Hepatic stellate cell (primary cell): ENCODE measurements at places on chromosomes 16 and 17.

DNA sequence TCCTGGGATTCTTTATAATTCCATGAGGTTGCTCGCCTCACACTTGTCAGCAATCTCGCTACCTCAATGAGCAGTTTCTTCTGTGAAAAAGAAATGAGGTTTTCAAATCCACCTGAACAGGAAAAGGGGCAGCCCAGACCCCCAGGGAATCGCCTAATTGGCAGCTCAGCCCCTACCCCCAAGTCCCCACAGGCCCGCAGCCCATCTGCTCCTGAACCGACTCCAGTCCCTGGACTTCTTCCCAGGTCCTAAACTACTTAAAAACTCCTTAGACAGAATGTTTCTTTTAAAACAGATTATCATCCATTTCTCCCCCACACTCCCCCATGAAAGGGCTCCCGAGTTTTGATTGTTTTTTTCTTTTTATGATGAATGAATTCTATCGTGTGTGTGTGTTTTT lies 89.8 kb downstream of the PMP22 start:
- DNase-seq: no peak

- DNase-seq: no peak
Measured at GRCh38 chr16:4244254-4245076, 2.6 kb upstream of the SRL start.

DNA sequence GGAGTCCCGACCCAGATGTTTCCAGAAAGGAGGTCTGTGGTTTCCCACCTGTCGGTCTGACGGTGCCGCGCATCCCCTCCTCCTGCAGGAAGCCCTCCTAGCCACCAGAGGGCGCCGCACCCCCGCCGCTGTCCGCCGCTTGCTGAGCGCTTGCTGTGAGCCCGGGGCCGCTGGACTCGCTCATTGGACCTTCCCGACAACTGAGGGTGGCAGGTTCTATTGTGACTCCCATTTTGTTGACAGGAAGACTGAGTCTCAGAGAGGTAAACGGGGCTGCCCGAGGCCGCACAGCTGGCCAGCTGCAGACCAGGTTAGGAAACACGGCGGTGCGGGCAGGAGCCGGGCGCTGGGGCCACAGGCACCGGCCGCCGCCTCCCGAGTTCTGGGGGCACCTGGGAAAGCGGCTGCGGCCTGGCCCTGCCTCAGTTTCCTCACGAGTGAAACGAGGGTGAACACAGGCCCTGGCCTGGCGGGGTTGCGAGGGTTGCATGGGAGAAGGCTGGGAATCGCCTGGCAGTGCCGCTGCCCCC lies 191.1 kb upstream of the CIBAR2 start:
- peak; percentile 81 for DNase-seq

DNA sequence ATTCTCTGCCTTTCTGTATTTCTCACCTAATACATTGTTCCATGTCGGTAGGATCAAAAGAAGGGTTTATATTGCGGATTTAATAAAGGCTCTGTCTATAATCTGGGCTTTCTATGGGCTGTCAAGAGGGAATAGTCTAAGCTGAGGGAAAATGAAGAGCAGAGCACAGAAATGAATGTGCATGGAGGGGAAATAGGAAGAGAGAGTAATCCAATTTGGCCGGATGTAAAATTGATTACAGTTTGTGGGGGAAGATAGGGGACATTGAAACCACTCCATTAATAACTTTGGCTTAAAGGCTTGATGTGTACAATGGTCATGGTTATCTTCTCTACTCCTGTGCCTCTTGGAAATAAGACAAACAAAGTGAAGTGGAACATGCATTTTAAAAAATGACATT lies 334.2 kb upstream of the CDH8 start:
- DNase-seq: no peak

GRCh38 chr17:51441431-51441830 lies 181.1 kb downstream of the UTP18 start:
- no peak for DNase-seq

GRCh38 chr16:55502801-55503366 lies 6.0 kb upstream of the LPCAT2 start:
- peak; percentile 68 for DNase-seq

GRCh38 chr17:58289869-58290268 lies 9.1 kb upstream of the MPO start:
- no peak for DNase-seq

DNA sequence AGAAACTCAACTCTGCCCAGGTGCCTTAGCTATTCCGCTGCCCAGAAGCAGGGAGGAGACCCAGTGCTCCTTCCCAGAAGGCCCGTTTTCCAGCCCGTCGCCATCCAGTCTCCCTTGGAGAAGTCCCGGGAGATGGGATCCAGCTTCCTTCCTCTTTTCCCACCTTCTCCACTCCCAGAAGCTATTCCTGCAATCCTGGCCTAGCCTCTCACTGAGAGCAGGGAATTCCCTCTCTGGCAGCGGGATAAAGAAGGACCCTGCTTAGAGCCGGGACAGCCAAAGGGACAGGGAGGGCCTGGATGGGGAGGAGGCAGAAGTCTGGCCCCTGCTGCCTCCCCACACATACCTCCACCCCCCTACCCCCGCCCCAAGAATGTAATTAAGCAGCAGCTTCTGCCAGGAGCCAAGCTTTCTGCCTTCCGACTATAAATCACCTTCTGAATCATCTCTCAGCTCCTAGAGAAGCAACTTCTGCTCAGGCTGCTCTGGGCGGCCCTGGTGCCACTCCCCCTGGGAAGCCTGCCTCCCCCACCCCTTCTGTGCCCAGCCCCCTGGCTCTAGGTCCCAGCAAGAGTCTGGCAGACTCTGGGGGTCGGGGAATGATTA lies 6.4 kb downstream of the WNT3 start:
- no peak for DNase-seq

DNA sequence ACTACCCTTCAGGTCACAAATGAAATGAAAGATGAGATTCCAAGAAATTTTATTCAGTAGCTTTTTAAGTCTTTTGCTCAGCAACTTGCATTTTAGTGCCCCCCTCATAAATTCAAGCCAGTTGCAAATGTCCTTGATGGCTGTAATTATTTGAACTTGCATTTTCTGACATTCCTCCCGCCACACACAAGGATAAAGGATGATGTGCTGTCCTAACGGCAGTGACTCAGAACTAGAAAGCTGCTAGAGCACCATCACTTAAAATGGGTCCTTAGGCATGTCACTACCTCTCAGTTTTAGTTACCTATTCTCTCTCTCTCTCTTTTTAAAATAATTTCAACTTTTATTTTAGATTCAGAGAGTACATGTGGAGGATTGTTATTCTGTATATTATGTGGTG lies 306.7 kb downstream of the CNTNAP4 start:
- no peak for DNase-seq

- no peak for DNase-seq
Measured at GRCh38 chr16:10297341-10298006, 88.4 kb upstream of the ATF7IP2 start.

DNA sequence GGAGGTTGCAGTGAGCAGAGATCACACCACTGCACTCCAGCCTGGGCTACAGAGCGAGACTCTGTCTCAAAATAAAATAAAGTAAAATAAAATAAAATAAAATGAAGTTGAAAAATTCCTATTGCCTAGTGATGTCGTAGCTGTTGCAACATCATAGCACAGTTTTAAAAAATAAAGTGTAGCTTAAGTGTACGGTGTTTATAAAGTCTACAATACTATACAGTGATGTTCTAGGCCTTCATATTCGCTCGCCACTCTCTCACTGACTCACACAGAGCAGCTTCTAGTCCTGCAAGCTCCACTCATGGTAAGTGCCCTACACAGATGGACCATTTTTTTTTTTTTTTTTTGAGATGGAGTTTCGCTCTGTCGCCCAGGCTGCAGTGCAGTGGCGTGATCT lies 43.5 kb upstream of the MNT start:
- DNase-seq: no peak

- no peak for DNase-seq
Measured at GRCh38 chr16:79437764-79438751, 162.5 kb downstream of the MAF start.
